ENCODE measurements at places on chromosomes 3 and 15.

DNA sequence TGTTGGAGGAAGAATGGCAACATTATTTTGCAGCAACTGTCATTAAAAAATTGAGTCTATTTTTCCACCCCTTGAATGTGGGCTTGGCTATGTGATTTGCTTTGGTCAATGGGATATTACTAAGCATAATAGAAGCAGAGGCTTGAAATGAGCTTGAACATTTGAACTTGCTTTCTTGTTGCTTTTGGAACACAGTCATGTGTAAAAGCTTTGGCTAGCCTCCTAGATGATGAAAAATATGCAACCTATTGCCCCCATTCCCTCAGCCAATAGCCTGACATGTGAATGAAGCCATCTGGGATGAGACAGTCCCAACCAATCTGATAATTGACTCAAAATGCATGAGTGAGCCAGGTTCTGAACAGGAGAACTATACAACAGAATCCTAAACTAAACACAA, 78.4 kb downstream of the PLSCR2 start:
- DNase-seq = peak; percentile 74

GRCh38 chr3:105423397-105423796, 56.7 kb downstream of the ALCAM start:
- DNase-seq = no peak

DNA sequence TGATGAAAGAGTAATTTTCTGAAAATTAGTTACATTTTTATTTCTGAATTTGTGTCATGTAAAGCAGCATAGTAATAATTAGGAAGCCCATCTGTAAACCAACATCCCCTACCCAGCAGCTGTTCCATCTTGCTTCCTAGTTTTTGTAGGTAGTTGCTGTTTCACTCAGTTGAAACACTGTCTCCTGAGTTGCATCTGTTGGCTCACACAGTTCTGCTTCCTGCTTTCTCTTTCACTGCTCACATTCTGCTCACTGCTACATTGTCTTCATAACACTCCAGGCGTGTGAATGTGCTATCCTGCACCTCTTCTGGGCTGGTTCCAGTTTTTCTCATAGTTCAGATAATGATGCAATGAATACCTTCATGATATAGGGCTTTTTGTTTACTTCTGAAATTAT, 123.4 kb downstream of the EPHB1 start:
- DNase-seq = peak; percentile 19

DNA sequence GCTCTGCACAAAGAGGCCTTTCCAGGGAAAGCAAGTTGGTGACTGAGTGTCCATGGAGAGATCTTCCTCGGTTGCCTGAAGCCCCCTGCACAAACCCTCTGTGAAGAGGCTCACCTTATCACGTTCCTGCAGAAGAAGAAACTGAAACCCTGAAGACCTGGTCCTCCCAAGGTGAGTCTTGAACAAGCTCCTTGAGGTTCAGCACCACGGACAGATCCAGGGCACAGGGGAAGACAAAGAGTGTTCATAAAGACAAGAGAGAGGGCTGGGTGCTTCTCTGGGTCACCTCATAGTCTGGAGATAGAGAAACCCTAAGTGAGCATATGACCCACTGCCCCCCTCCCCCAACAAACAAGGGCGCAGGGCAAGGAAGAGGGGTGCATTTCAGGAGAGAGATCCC, 21.7 kb upstream of the TBC1D21 start:
- DNase-seq = peak; percentile 77

DNA sequence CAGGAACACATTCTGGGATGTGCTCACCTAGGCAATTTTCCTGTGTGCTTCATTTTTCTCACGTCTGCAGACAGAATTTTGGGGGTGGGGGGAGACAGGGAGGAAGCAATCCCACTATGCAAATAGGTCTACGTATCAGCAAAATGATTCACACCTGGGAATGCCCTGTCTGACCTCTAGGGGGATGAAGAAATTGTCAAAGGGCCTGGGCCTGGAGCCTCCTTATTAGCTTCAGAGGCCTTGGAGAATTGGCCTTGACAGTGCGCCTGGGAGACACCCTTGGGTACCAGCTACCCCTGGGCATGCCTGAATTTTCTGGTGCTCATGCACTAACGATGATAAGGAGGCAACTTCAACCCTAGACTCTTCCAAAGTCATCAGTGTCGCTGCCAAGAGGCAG, 207.5 kb downstream of the CADPS start:
- DNase-seq = no peak

GRCh38 chr15:50463423-50464358, 39.5 kb downstream of the USP8 start:
- DNase-seq = peak; percentile 61

GRCh38 chr3:155853214-155854140, 750 bp downstream of the SLC33A1 start:
- DNase-seq = peak; percentile 32

DNA sequence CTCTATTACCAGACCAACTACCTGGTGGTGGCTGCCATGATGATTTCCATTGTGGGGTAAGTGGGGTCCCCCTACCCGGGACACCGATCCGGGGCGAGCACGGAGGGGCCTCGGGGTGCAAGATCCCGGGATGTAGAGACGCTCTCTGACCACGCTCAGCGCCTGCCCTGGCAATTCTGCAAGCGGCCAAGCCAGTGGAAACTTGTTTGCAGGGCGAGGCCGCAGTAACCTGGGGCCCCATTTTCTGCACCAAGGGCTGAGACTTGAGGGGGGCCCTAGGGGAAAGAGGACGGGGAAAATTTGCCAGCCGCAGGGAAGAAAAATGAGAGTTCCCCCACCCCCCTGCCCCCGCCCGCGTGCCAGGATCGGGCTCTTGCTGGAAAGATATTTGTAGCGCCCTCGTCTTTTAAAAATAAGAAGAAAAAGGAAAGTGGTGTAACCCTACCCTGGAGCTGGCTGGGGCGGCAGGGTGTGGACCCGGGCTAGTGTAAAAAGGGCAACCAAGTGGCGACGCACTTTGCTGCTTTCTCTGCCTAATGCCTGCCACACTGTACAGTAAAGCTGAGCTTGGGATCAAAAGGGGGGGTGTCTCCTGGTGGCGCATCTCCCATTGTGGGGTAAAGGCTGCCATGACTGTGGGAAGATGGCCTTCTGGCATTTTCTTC, 563 bp downstream of the ARL6IP5 start:
- DNase-seq = peak; percentile 53

DNA sequence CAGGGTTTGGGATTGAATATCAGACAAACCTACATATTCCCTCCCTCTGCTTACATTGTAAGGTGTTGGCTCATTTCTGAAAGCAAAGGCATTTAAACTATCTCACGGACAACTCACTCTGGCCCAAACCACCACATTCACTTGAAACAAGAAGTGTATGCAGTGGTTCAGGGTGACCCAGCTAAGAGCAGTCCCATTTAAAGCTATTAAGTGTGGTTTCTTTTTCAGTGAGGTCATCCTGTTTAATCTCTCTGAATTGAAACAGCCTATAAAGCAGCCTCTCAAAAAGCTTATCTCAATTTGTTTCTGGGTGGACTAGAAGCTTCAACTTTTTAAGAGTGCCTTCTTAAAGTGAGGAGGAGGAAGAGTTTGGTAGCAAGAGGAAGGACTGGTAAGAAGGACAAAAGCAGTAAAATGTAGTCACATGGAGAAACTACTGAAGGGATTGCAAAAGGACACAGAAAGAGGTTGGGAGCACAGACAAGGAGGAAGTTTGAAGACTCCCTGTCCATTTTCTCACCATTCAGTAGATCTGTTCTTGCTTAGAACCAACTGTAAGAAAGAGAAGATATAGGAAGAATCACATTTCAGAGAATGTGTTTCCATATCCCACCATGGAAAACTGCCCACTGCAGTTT, 151.6 kb downstream of the TMCO5A start:
- no peak for DNase-seq

- DNase-seq = peak; percentile 91
These were observed 522 bp downstream of the PDZRN3 start for GRCh38 chr3:73624017-73624820.

DNA sequence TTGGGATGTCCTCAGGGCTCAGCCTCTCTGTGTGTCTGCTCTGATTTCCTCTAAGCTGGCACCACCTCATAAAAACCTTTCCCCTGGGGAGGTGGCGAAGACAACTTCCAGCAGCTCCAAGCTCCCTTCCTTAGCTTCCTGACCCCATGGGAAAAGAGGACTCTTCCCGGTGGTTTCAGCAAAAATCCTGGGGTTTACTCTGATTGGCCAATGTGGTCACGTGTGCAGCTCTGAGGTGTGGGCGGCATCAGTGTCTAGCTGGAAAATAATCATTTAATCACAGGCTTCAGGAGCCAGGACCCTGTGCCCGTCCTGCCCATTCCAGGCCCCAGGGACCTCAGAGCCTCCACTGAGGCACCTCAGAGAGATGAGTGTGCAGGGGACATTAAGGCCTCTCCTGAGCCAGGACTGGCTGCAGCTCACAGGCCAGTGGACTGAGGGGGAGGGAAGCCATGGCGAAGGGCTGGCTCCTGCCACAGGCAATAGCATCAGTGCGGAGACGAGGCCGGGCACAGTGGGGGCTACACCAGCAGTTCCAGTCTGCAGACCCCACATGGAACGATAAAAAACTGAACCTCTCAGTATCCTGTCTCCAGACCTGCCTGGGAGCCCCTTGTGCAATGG, 104.1 kb downstream of the TPRA1 start:
- DNase-seq = no peak

DNA sequence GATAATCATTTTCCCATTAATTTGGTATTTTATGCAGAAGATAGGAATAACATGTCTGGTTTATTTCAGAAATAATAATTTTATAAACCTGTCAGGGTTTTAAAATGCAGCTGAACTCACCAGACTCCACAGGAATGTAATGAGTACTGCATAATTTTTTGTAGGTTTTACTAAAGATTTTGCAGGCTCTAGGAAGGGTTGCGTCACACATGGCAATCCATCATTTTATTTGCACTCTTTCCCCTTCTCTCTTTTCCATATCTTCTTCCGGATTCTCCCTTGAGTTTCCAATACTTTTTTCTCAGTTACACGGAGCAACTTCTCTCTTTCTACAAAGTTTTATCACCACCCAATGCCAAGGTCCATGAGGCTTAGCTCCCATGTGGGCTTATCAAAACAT, 234.7 kb downstream of the NFKBIZ start:
- peak; percentile 5 for DNase-seq

- DNase-seq = no peak
These were observed 3.5 kb downstream of the SEC13 start for GRCh38 chr3:10317311-10317960.

GRCh38 chr3:197434830-197435229, 120.9 kb downstream of the BDH1 start:
- DNase-seq = no peak

DNA sequence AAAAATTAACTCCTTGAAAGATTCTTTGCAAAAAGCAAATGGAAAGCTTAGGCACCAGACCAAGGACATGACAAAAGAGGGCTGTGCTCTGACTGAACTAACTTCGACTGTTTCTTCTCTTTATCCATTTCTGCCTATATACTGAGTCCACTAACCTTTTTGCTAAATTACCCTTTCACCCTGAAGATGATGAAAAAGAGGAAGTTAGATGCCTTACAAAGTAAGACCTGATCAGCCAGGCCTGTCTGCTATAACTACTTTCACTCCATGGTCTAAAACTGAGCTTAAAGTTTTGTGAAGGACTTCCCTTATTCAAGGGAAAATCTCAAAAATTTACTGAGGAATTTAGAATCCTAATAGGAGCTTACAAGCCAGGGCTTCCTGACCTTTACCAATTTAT, 6.2 kb upstream of the IGSF10 start:
- DNase-seq = no peak

- DNase-seq = no peak
These were observed 526.0 kb downstream of the FOXP1 start for GRCh38 chr3:71057526-71057894.
